ENCODE measurements at places on chromosomes 3 and 15. TPM values are rescaled to one million over a fixed set of nuclear protein-coding genes. Genes with fewer than 3 reads are reported as not detected.

Gene PIF1
- 13.6 TPM for total RNA-seq

DNA sequence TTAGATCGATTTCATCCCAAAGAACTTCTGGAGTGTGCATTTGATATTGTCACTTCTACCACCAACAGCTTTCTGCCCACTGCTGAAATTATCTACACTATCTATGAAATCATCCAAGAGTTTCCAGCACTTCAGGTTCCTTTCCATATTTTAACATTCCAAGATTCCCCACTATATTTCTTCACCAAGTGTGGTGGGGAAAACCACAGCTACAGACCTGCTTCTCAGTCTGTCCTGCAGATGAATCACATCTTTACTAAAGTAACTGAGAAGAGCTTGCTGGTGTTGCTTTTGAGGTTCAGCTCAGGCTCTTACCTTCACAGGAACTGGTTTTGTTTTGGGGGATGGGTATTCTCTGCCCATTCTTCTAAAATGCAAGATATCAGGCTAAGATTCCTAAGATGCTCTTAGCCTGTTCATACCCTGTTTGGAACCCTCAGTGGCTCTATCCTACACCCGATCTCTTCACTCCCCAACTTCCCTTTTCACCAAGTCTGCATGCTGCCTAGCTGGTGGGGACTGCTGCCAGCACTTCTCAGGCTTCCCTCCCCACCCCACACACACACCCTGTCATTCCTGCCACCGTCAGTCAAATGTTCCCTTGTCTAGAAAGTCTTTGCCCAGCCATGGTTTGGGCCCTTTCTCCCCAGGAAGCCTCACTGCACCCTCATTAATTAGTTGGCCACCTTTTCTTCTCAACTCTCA is 30.8 kb downstream of the SRP14 start:
- DNase-seq = no peak

- DNase-seq = no peak
Observed at GRCh38 chr15:45863881-45864580, 229.2 kb downstream of the SQOR start.

GRCh38 chr15:86010891-86011290 is 68.8 kb upstream of the AGBL1 start:
- DNase-seq = no peak

GRCh38 chr3:78337801-78338211 is 1297.9 kb downstream of the ROBO2 start:
- no peak for DNase-seq

GRCh38 chr15:60000113-60000823 is 3.8 kb upstream of the FOXB1 start:
- peak; percentile 13 for DNase-seq

GRCh38 chr15:101669744-101670143 is 17.6 kb upstream of the TM2D3 start:
- no peak for DNase-seq

DNA sequence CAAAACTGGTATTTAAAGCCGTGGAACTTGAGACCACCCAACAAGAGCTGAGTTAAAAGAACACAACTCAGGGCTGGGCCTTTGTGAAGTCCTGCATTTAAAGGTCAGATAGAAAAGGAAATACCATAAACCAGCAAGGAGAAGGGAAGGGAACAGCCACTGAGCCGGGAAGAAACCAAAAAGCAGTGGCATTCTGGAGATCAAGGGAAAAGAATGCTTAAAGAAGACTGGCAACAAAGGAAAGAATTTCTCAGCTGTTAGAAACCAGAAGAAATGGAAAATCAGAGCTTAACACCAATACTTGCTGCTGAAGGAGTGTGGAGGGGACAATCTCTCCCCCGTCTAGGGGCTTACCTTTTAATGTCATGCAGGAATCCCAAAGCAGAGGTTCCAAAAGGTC is 247.4 kb upstream of the CHRNA7 start:
- no peak for DNase-seq
